ENCODE measurements at places on chromosomes 3 and 15. TPM values are rescaled to one million over a fixed set of nuclear protein-coding genes. Genes with fewer than 3 reads are reported as not detected.

The ACVR2B gene
- 117 TPM for total RNA-seq

The GALNT15 gene
- 0.18 TPM for total RNA-seq

GRCh38 chr15:71565006-71565405, 245.3 kb upstream of the NR2E3 start:
- DNase-seq, result no peak

The TMC3 gene
- not detected for total RNA-seq

DNA sequence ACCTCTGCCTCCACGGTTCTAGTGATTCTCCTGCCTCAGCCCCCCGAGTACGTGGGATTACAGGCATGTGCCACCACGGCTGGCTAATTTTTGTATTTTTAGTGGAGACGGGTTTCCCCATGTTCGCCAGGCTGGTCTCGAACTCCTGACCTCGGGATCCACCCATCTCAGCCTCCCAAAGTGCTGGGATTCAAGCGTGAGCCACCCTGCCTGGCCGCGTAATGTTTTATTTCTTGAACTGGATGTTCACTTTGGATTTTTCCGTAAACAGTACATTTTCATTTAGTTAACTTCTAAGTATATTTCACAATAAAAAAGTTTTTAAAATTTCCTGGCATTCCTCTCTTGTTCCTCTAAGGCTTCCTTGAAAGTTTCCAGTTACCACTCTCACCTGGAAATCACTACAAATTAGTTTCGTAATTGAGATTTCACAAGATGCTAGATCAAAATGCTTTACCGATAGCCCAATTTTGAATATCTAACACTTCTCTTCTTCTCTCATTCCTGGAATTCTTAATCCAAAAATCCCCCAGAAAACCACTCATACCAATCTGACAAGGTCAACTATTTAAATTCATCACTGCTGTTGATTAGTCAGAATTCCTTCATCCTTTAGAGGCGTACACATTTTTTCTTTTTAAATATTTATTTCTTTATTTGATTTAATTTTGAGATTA, 44.7 kb upstream of the INO80 start:
- no peak for DNase-seq

The RBMS3 gene
- total RNA-seq, result 6.7 TPM

GRCh38 chr3:13451301-13451673, 28.8 kb upstream of the HDAC11 start:
- peak; percentile 19 for DNase-seq

GRCh38 chr3:36714343-36715086, 49.8 kb downstream of the DCLK3 start:
- no peak for DNase-seq

- DNase-seq, result peak; percentile 52
Measured at GRCh38 chr15:62391641-62392262, 226.7 kb upstream of the C2CD4B start.

The CPLX3 gene
- total RNA-seq, result 0.09 TPM

The FAM174B gene
- total RNA-seq, result 22.1 TPM

The SLC22A14 gene
- total RNA-seq, result not detected

The TMEM212 gene
- not detected for total RNA-seq

DNA sequence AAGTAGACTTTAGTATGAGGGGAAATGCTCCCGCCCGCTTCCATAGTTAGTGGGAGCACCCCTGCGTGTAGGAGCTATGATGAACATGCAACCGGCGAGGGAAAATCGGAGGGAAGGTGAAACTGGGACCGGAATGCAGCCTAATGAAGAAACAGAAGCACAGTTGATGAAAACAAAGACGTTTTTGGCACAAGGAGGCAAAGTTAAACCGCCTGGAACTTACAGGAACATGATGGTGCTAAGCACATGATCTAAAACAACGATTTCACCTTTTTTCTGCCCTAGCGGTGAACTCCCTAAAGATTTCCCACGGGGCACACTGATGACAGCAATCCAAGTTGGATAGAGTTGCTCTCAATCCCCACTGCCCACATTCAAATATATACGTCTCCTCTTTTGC, 49.4 kb upstream of the SPATA12 start:
- DNase-seq, result no peak

- no peak for DNase-seq
Measured at GRCh38 chr3:183898028-183898431, 13.3 kb upstream of the PARL start.

- no peak for DNase-seq
Measured at GRCh38 chr3:51751287-51751686, 27.8 kb downstream of the IQCF6 start.

GRCh38 chr15:85785887-85786780, 8.6 kb downstream of the KLHL25 start:
- no peak for DNase-seq

The NKIRAS1 gene
- 6.8 TPM for total RNA-seq

- no peak for DNase-seq
Measured at GRCh38 chr15:78992416-78993256, 47.8 kb upstream of the CTSH start.

GRCh38 chr3:149713730-149714654, 38.3 kb downstream of the COMMD2 start:
- DNase-seq, result no peak

DNA sequence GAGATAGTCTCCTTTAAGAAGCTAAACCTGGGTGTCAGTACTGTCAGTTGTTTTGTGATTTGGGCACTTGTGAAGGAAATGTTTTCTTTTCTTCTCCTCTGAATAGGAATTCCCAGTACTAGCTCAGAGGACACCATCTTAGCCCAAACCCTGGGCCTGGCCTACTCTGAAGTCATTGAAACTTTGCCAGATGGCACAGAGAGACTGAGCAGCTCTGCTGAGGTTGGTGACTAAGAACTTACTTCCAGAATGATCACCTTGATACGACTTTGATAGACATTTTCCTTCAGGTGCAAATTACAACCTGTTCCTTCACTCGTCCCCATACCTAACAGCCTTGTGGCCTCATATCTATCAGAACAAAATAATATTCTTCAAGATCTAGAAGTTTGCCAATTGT, 100.2 kb downstream of the LARS2 start:
- DNase-seq, result no peak

DNA sequence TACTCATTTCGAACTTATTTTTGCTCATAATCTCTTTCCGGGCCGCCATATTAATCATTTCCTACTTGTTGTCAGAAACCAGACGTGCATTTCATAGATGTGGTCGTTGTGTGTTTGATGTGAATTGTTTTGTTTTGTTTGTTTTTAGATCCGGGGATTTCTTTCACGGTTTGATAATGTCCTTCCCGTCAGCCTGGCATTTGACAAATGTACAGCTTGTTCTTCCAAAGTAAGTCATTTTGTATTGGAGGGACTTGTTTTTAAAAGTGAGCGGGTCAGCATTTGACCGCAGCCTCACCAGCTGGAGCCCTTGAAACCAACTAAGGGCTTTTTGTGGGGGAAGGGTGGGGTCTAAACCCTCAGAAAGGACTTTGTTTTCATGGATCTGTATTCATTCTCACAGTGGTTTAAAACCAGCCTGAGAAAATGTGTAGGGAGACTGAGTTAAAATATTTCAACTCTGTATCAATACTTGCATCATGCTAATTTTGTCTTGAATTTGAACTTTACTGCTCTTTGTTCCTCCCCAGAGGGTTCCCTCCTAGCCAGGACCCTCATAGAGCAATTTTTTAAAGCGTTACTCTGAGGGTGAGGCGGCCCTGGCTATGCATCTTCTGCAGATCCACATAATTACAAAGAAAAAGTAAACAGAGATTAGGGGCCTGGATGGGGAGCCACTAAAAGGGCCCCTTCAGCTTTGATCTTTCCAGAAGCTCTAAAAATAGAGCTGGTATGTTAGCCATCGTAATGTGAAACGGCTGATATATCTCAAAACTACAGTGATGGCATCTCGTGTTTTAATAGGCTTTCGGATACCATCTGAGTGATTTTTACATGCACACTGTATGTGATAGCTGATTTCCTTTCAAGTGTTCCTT, 107.9 kb downstream of the ATG7 start:
- DNase-seq, result no peak

- no peak for DNase-seq
Measured at GRCh38 chr3:186315581-186316354, 46.3 kb downstream of the DGKG start.

- DNase-seq, result no peak
Measured at GRCh38 chr3:64063207-64063982, 40.1 kb upstream of the PSMD6 start.

The UBXN7 gene
- 109 TPM for total RNA-seq

The PAQR5 gene
- 11.5 TPM for total RNA-seq

GRCh38 chr15:52021892-52022540, 3.0 kb downstream of the MAPK6 start:
- DNase-seq, result no peak

GRCh38 chr3:41018855-41019254, 180.4 kb upstream of the CTNNB1 start:
- no peak for DNase-seq

GRCh38 chr15:82828075-82828474, 18.6 kb downstream of the WHAMM start:
- DNase-seq, result no peak

Data from WTC11 (cell line).